Cardiac muscle cell (in vitro differentiated cells and primary cell): ENCODE measurements at places on chromosomes 12 and 14. TPM values are rescaled to one million over a fixed set of nuclear protein-coding genes. Genes with fewer than 3 reads are reported as not detected.

- no peak for DNase-seq
Observed at GRCh38 chr14:45716572-45716971, 463.6 kb upstream of the MIS18BP1 start.

TSPAN11 gene
- 19.4 and 26.1 TPM in 2 replicates for total RNA-seq

PLA2G1B gene
- total RNA-seq: not detected in 2 replicates

GRCh38 chr12:101838628-101839323 is 8.0 kb upstream of the GNPTAB start:
- DNase-seq: no peak

TSFM gene
- 22.6 and 34.4 TPM in 2 replicates for total RNA-seq

NANOG gene
- total RNA-seq: 0.06 and 0.78 TPM in 2 replicates
